ENCODE measurements at places on chromosomes 11 and 22. TPM values are rescaled to one million over a fixed set of nuclear protein-coding genes. Genes with fewer than 3 reads are reported as not detected.

DNA sequence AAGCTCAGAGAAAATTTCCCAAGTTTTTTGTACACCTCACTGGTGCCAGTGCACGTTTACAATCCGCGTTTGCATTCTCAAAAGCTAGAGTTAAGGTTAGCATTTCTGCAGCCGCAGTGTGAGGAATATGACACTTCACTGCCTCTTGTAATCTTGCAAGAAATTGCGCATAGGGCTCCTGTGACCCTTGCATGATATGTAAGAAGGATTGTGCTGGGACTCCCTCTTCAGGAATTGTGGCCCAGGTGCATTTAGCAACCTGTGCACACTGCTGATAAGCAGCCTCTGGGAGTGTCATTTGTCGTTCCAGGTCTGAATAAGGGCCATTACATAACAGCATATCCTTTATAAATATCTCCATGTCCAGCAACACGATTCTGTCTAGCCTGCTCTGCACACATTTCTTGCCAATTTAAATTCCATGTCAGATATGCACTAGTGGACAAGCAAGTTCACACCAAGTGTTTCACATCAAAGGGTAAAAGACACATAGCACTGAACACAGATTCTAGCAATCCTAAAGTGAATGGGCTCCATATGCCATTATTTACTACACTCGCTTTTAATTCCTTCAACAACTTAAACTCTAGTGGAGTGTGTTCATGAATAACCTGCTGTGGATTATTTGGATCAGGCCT lies 69.2 kb upstream of the INCENP start:
- H3K27me3 ChIP-seq = no peaks in the 10 kb centered on the region
- H3K4me3 ChIP-seq = no peak overlapping the region
- H3K36me3 ChIP-seq = no peaks in the 10 kb centered on the region
- H3K27ac ChIP-seq = no peak overlapping the region
- no peaks in the 10 kb centered on the region for H3K4me1 ChIP-seq

- DNase-seq = no peak
- no peak overlapping the region for H3K4me3 ChIP-seq
- no peak overlapping the region for H3K27ac ChIP-seq
- H3K4me1 ChIP-seq = no peaks in the 10 kb centered on the region
Observed at GRCh38 chr11:73113426-73113825, 28.7 kb downstream of the FCHSD2 start.

DNA sequence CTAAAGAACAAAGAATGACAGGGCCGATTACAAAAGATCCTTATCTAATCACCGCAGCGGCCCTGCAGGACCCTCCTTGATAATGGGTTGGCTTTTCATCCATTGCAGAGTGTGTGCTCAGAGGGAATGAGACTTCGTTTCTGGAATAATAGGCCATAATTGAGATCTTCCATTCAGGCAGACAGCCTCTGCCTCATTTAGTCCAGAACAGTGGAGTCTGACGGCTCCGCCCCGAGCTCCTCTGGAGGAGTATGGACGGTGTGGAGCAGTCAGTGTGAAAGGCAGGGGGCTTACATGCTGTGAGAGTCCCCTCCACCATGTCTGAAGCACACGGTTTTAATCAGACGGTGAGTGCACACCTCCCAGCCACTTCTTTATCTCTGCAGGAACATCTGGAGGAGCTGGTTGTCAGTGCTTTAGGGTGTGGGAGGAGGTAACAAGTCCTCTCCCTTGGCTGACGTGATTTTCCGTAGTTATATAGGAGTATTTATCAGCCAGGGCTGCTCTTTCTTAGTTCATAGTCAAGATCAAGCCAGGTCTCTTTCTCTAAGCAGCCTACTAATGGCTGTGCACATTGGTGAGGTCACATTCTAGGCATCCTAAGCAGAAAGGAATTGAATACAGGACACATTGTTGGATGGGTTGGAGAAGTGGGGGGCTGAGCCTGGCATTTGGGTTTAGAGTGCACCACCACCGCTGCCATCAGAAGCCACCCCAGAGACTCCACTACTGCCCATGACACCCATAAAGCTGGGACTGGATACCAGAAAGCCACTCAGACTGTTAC lies 1477.9 kb downstream of the TBC1D22A start:
- no peak overlapping the region for H3K4me3 ChIP-seq
- H3K27ac ChIP-seq = no peak overlapping the region
- no peak for DNase-seq
- peaks cover 10% of the 10 kb centered on the region for H3K27me3 ChIP-seq
- H3K36me3 ChIP-seq = no peaks in the 10 kb centered on the region

GRCh38 chr22:43889860-43890253 lies 2.0 kb downstream of the PNPLA5 start:
- peaks cover 55% of the 10 kb centered on the region for H3K27me3 ChIP-seq
- no peak for DNase-seq
- H3K36me3 ChIP-seq = no peaks in the 10 kb centered on the region
- H3K4me3 ChIP-seq = no peak overlapping the region
- H3K4me1 ChIP-seq = no peaks in the 10 kb centered on the region
- no peak overlapping the region for H3K27ac ChIP-seq

DNA sequence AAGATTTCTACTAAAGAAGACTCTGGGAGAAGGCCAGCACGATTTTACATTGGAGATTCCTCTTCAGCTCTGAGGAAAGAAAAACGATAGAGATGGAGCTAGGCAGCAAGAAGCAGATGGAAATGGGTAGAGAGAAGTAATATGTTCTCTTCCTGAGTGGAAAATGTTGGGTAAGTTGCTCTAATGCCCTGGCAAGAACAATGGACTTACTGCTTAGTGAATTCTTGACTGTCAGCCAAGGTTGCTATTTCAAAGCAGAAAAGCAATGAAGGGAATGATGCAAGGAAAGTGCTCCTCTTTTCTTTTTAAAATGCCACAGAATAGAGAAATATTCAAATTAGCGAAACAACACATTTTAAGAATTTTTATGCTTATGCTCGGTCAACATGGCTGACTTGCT lies 38.4 kb upstream of the CWF19L2 start:
- DNase-seq = no peak
- H3K27ac ChIP-seq = no peak overlapping the region
- no peaks in the 10 kb centered on the region for H3K4me1 ChIP-seq
- no peak overlapping the region for H3K4me3 ChIP-seq
- peaks cover 4% of the 10 kb centered on the region for H3K27me3 ChIP-seq
- peaks cover 13% of the 10 kb centered on the region for H3K36me3 ChIP-seq

DNA sequence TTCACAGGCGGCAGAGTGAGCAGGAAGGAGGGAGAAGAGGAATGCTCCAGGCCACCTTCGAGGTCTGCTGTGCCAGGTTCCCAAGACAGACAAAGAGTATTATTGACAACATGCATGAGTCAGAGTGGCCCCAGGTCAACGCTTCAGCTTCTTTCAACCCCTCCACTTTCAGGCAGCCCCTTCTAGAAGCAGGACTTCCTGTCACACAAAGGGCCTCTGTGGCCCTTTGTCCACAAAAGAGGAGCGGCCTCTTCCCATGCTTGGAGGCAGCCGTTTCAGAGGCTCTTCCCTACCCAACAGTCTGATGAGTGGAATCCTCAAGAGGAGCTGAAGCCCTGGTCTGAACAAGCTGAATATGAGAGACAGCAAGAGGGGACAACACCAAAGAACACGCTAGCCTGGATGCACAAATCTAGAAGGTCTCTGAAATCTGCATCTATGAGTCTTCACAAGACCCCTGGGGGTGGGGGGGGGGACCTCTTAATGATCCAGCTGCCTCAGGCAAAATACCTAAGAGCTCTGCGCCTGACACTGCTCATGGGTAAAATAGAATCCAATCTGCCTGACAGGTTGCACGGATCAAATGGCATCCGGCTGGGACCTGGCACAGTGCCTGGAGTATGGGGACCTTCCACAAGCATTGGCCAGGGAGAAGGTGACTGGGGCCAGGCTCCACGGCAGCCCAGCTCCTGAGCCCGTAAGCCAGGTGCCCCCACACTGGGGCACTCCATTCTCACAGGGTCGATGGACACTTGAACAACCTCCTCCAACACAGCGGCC lies 67.5 kb downstream of the PACSIN2 start:
- no peaks in the 10 kb centered on the region for H3K27me3 ChIP-seq
- no peak overlapping the region for H3K27ac ChIP-seq
- peaks cover 8% of the 10 kb centered on the region for H3K36me3 ChIP-seq
- no peak for DNase-seq
- H3K4me1 ChIP-seq = peaks cover 37% of the 10 kb centered on the region

DNA sequence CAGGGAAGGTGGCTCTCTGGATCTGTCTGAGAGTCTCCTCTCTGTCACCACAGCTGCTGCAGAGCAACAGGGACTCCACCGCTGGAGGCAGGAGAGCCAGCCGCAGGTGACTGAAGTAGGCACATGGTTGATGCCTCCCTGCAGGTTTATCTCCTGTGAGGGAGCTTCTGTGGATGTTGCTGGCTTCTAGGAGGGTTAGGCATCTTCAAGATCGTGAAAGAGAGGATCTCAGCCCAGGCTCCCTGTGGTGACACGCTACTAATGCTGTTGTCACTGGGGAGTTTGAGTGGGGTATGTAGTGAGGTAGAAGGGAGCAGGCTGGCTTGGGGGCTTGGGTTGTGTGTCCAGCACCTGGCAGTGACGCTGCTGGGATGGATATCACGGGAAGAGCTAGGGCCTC lies 34.1 kb downstream of the DAGLA start:
- H3K27ac ChIP-seq = no peak overlapping the region
- H3K4me1 ChIP-seq = no peaks in the 10 kb centered on the region
- DNase-seq = no peak
- no peak overlapping the region for H3K4me3 ChIP-seq
- H3K36me3 ChIP-seq = no peaks in the 10 kb centered on the region

DNA sequence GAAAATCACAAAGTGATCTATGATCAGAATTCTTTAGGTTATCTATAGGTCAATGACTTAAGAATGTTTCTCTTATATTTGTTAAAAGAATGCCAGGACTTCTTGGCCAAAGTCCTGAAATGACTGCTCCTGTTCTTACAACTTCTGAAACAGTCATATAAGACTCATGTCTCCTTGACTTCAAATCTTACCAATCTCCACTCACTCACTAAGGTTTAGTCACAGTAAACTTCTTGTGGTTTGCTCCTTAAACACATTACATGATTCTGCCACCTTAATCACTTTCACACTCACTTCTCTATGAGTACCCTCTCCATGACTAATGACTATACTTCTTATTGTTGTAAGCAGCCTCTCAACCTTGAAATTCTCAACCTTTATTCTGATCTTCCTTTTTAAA lies 648.7 kb upstream of the CCDC179 start:
- H3K4me3 ChIP-seq = no peak overlapping the region
- H3K27me3 ChIP-seq = no peaks in the 10 kb centered on the region
- no peaks in the 10 kb centered on the region for H3K4me1 ChIP-seq
- no peak overlapping the region for H3K27ac ChIP-seq
- DNase-seq = no peak
- no peaks in the 10 kb centered on the region for H3K36me3 ChIP-seq

DNA sequence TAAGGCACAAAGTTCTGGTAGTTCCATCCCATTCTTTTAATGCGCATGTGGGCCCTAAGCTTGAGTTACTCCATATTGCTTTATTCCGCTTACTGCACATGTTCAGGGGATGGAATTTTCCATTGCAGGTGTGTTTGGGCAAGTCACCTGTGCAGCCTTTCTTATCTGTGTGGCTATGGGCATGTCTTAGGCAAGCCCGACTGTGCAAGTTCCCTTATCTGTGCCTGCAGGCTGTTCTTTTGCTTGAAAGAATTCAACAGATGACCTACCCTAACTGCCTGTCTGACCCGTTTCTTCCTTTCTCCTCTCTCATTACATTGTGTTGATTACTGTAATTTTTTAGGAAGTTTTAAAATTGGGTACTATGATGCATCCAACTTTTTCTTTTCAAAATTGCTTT lies 363.6 kb downstream of the TTC28 start:
- H3K27me3 ChIP-seq = no peaks in the 10 kb centered on the region
- no peak overlapping the region for H3K27ac ChIP-seq
- H3K4me1 ChIP-seq = no peaks in the 10 kb centered on the region
- no peak for DNase-seq

DNA sequence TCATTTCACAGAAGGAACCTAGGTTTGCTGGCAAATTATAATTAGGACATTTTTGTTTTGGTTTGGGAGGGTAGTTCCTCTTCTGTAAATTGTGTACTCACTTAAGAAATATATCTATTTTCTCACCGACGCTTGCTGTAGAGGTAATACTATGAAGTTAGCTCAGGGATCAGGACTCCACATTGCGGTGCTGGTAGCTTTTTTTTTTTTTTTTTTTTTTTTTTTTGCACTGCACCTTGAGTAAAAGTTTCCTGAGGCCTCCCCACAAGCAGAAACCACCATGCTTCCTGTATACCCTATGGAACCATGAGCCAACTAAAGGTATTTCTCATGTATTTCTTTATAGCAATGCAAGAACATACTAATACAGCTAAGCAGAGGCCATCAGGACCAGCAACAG lies 14.7 kb downstream of the UBTFL1 start:
- H3K4me1 ChIP-seq = no peaks in the 10 kb centered on the region
- DNase-seq = no peak
- no peak overlapping the region for H3K4me3 ChIP-seq
- no peaks in the 10 kb centered on the region for H3K36me3 ChIP-seq
- no peaks in the 10 kb centered on the region for H3K27me3 ChIP-seq

GRCh38 chr11:108351468-108351867 lies 115.9 kb downstream of the C11orf65 start:
- no peak overlapping the region for H3K27ac ChIP-seq
- peaks cover 33% of the 10 kb centered on the region for H3K36me3 ChIP-seq
- H3K4me3 ChIP-seq = no peak overlapping the region
- H3K27me3 ChIP-seq = no peaks in the 10 kb centered on the region
- no peak for DNase-seq

DNA sequence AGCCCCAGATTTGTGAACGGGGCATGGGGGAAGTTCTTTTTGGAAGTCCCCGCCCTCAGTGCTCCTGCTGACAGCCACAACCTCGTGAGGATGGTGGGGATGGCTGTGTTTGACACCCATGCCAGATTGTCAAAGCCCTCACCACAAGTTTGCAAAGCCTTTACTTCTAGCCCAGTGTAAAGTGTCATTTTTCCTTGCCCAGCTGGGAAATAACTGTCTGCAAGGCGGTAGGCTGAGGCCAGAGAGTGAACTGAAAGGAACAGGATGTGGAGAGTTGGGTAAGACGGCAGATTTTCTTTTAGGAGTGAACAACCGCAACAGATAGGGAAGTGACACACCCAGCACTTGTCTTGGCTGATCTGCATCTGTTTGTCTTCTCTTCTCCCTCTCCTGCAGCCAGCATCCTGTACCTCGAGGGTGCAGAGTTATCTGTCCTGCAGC lies 13.6 kb downstream of the IL17RA start:
- DNase-seq = no peak
- peaks cover 43% of the 10 kb centered on the region for H3K36me3 ChIP-seq
- H3K4me1 ChIP-seq = peaks cover 70% of the 10 kb centered on the region

SCGB2A2 gene
- not detected for total RNA-seq

ZNF280B gene
- 2.9 TPM for total RNA-seq

DDX25 gene
- total RNA-seq = 0.26 TPM

YAP1 gene
- 0.04 TPM for total RNA-seq

MYO18B gene
- total RNA-seq = 2.1 TPM

ARCN1 gene
- 150 TPM for total RNA-seq

MAPK8IP1 gene
- total RNA-seq = 0.56 TPM

C22orf31 gene
- total RNA-seq = not detected

APIP gene
- 38.3 TPM for total RNA-seq

CEND1 gene
- 1.0 TPM for total RNA-seq

All from activated naive CD8-positive, alpha-beta T cell treated with anti-CD3 and anti-CD28 coated beads for 36 hours (primary cell).